ENCODE measurements at places on chromosomes 1 and 21. TPM values are rescaled to one million over a fixed set of nuclear protein-coding genes. Genes with fewer than 3 reads are reported as not detected.

DUSP10 gene
- total RNA-seq, result not detected

DNA sequence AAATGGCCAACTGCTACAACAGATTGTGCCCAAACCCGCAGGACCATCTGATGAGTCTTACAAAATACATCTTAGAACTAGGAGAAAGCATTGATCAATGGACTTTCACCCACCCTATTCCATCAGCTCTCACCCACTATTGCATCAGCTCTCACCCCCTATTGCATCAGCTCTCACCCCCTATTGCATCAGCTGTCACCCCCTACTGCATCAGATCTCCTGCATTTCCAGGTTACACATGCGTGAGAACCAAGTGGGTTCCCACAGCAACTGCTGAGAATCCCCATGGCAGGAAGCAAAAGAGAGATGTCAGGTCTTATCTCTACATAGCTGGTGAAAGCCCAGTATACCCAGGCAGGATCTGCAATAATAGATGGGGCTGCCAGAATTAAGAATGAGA, 533.5 kb downstream of the LTN1 start:
- no peak for DNase-seq

DNA sequence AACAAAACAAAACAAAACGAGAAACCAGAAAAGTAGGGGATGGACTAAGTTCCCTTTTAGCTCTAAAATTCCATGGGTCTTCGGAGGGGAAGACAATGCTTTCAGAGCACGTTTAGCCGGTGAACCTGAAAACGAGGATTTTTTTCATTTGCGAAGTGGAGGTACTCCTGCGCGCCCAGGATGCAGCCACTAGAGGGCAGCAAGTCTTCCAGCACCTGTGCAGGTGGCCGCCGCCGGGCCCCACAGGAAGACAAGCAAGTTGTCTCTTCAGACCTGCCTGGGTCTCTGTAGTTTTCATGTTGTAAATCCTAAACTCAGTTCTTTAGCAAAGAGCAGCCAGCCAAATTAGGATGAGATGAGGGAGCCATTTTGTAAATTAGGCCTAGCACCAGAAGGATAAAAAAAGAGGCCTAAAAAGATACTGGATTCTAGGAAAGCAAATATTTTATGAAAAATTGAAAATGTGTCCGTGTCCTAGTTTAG, 17.7 kb upstream of the SNX27 start:
- DNase-seq, result peak; percentile 50

DNA sequence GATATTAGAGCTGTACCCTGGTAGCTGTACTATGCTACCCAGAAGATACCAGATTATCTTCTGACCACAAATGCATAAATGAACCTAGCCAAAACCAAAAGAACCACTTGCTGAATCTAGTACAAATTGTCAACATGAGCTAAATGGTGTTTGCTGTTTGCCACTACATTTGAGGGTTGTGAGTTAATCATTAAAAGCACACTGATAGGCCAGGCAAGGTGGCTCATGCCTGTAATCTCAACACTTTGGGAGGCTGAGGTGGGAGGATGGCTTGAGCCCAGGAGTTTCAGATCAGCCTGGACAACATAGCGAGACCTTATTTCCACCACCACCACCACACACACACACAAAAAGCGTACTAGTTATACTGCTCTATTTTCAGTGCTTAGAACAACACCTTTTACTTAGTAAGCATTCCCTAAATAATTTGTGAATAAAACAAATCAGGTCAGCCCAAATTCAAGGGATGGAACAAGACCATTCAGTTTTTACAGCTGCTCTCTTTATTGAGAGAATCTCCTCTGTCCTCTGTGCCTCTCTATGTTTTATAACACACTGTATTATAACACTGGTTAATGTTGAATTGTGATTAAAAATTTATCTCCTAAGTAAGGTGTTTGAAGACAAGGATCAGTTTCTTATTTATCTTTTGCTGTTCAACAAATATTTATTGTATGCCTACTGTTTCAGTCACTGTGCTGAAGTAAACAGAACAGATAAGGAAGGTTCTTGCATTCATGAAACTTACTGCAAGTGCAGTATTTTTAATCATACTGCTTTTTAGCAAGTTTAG, 44.0 kb downstream of the MAGI3 start:
- no peak for DNase-seq
